Testis (tissue), 5 donors: ENCODE measurements at places on chromosomes 3 and 15. TPM values are rescaled to one million over a fixed set of nuclear protein-coding genes. Genes with fewer than 3 reads are reported as not detected.

DNA sequence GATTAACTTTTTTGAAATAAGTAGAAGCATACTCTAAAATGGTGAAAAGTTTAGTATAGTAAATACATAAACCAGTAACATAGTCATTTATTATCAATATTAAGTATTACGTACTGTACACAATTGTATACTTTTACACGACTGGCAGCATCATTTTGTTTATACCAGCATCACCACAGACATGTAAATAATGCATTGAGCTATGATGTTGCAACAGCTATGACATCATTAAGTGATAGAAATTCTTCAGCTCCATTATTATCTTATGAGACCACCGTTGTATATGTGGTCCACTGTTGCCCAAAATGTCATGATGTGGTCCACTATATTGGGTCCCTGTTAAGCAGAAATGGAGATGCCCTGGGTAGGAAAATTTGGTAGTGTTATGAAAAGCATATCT lies 51.3 kb downstream of the DRD3 start:
- no peaks in the 10 kb centered on the region for H3K27me3 ChIP-seq
- H3K4me1 ChIP-seq, result no peaks in the 10 kb centered on the region
- no peak for DNase-seq
- no peak overlapping the region for H3K27ac ChIP-seq
- H3K36me3 ChIP-seq, result no peaks in the 10 kb centered on the region

DNA sequence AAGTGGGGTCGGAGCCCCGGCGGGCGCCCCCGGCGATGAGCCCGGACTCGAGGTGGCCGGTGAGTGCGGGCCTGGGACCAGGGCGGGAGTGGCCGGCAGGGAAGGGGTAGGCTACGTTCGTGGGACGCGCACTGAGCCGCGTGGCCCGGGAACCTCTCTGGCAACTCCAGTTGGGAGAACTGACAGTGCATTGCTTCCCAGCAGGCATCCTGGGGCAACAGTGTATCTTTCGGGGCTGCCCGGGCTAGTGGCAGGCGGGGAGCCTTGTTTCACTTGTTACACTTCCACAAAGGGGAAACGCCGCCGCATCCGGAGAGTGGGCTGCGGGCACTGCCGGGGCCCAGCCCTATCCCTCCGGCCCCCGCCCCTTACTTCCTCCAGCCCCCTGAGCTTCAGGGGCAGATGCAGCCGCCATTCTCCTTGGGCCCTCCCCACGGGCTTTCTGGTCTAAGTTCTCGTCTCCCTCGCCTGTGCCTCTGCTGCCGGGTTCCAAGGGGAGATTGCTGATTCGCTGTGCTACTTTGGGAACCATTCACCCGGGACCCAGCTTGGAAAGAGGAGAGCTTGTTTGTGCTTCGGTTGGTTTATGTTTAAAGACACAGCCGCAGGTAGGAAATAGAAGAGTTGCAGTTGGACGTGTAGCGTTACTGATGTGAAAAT lies 675 bp downstream of the BRPF1 start:
- H3K4me3 ChIP-seq, result peak overlapping the region; percentile 91
- DNase-seq, result peak; percentile 65
- H3K27ac ChIP-seq, result peak overlapping the region; percentile 94
- no peaks in the 10 kb centered on the region for H3K27me3 ChIP-seq
- H3K4me1 ChIP-seq, result peaks cover 19% of the 10 kb centered on the region

ADAMTS17 gene
- total RNA-seq, result 17.8 TPM

- no peaks in the 10 kb centered on the region for H3K27me3 ChIP-seq
- H3K36me3 ChIP-seq, result no peaks in the 10 kb centered on the region
- no peak overlapping the region for H3K27ac ChIP-seq
- no peaks in the 10 kb centered on the region for H3K4me1 ChIP-seq
- H3K4me3 ChIP-seq, result no peak overlapping the region
Observed at GRCh38 chr3:126449621-126450051, 26.1 kb downstream of the ZXDC start.

DNA sequence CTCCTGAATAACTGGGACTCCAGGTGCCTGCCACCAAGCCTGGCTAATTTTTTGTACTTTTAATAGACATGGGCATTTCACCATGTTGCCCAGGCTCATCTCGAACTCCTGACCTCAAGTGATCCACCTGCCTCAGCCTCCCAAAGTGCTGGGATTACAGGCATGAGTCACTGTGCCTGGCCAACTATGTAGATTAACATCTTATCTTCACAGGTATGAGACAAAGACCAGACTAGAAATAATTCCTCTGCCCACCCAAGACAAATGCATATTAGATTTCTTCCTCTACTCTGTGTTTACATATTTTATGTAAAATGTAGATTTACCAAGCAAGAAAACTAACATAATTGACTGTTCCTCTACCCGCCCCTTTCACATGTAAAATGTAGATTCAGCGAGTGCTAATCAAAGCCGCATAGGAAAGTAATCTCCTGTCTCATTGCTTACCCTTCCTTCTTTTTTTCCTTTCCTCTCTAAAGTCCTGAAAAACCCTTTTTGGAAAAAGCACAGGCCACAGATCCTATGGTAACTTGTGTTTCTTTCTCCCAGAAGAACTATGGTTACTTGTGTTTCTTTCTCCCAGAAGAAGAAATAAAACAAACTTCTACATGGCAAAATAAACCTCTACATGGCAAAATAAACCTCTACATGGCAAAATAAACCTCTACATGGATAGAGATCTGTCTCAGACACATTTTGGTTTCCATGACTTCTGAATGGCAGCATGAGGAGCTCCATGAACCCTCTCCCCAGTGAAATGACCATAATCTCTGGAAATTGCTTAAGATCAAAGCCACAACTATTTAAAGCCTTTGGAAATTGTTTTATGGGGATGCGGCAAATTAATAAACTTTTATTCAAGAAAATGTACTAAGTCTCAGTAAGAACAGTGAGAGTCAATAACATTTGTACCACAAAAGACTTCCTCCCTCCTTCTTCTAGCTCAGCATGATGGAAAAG lies 9.1 kb upstream of the ABHD2 start:
- no peaks in the 10 kb centered on the region for H3K27me3 ChIP-seq
- no peak overlapping the region for H3K4me3 ChIP-seq
- no peaks in the 10 kb centered on the region for H3K36me3 ChIP-seq

DNA sequence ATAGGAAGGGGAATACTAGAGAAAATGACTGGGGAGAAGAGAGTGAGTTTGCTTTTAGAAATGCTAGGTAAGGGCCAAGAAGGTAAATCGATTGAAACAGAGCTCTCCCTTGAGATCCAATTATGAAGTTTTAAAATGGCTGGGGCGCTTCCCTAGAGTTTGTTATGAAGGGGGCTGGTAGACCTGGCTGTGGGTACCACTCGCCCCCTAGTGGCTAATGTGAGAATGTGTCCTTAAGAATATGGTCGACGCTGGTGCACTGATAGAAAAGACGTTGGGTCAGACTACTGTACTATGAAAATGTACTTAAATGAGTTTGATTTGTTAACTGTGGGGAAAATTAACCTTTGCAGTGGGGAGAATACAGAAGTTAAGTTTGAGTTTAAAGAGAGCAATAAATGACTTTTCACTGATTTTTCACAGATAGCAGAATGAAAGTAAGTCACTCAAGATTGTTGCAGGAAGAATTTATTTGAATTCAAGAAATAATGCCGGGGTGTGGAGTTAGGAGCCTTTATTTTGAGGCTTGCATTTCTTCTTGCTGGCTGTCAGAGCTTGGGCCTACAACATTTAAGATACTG lies 9.2 kb downstream of the TMPRSS7 start:
- no peak overlapping the region for H3K4me3 ChIP-seq
- no peaks in the 10 kb centered on the region for H3K36me3 ChIP-seq
- H3K27me3 ChIP-seq, result no peaks in the 10 kb centered on the region
- no peak overlapping the region for H3K27ac ChIP-seq

- H3K36me3 ChIP-seq, result no peaks in the 10 kb centered on the region
- no peak overlapping the region for H3K4me3 ChIP-seq
- no peaks in the 10 kb centered on the region for H3K27me3 ChIP-seq
- peaks cover 7% of the 10 kb centered on the region for H3K4me1 ChIP-seq
Observed at GRCh38 chr15:60406513-60407414, 9.0 kb upstream of the ANXA2 start.

DNA sequence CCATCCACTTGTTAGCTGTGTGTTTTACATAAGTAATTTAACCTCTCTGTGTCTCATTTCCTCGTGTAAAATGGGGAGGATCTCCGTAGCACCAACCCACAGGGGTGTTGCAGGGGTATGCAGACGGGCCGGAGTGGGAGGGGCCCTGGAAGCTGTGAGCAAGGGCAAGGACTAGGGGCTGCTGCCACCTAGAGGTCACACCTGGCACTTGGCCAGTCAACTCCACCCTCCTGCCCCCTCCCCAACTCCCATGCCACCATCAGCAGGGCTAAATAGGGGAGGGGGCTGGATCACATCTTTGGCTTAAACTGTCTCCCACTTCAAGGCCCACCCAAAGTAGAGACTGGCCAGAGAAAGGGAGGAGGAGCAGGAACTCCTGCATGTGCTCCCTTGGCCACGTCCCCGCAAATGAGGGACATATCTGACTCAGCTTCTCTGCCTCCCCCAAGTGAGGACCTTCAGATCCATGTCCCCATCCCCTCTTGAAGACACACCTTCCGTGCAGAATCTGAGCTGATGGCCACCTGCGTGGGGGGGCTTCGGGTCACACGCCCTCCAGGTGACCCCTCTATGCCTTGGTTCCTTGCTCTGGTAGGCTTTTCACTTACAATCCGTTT lies 2.6 kb downstream of the CCDC9B start:
- no peak overlapping the region for H3K4me3 ChIP-seq
- H3K4me1 ChIP-seq, result peaks cover 54% of the 10 kb centered on the region
- DNase-seq, result peak; percentile 83
- H3K27me3 ChIP-seq, result no peaks in the 10 kb centered on the region

GRCh38 chr3:56613016-56613415 lies 56.0 kb downstream of the CCDC66 start:
- H3K4me3 ChIP-seq, result no peak overlapping the region
